ENCODE measurements at places on chromosomes 3 and 15.

DNA sequence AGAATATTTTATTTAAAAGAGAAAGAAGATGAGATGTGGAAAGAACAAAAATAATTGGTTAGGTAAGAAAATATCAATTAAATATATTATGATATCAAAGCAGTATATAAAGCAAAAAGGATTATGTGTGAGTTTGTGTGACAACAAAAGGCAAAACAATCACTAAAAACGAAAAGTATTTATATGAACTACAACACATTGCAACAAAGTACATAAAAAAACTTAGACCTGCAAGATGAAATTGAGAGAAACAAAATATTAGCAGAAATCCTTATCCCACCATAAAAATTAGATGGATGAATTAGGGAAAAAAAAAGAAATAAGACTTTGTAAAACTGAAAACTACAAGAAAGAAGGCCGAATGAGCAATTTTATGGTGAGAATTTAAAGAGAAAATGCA, 27.3 kb upstream of the IGF1R start:
- no peak for DNase-seq

GRCh38 chr3:150114873-150115540, 144.3 kb upstream of the PFN2 start:
- peak; percentile 81 for DNase-seq

GRCh38 chr3:127860211-127860696, 37.9 kb upstream of the MGLL start:
- no peak for DNase-seq

DNA sequence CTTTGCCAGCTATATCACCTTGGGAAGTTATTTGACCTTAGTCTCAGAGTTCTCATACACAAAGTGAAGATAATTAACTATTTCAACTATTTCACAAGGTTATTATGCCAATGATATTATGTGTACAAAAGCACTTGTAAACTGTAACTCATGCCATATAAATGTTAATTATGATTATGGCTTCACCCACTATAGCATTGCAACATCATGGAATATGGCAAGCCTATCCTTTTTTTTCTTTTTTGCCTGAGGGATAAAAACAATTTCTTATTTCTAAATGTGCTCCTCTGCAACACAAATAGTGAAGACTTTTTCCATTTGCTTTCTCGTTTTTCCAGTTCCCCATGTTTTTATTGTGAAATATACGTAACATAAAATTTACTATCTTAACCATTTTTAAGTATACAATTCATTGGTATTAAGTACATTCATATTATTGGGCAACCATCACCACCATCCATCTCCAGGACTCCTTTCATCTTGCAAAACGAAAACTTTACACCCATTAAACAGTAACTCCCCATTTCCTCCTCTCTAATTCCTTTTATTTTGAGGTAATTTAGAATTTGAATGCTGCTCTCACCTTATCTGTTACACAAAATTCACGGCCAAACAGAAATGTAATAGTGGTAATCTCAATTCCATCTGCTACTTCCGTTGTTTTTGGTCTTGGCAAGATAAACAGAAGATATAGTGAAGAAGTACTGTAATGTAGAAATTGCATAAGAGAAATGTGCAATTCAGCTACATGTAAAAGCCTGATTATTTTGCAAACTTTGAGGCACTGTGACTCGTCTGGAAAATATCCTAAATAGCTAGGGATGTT, 46.3 kb downstream of the NANOGP8 start:
- DNase-seq, result peak; percentile 20

- no peak for DNase-seq
Measured at GRCh38 chr15:101225658-101226057, 26.2 kb downstream of the CHSY1 start.

- DNase-seq, result peak; percentile 35
Measured at GRCh38 chr3:168467115-168467714, 371.5 kb upstream of the GOLIM4 start.

- DNase-seq, result no peak
Measured at GRCh38 chr15:41690636-41691035, 30.4 kb downstream of the MGA start.

- DNase-seq, result no peak
Measured at GRCh38 chr3:16888356-16888755, 3.6 kb downstream of the PLCL2 start.

GRCh38 chr3:64318668-64319271, 93.5 kb upstream of the PRICKLE2 start:
- DNase-seq, result no peak

DNA sequence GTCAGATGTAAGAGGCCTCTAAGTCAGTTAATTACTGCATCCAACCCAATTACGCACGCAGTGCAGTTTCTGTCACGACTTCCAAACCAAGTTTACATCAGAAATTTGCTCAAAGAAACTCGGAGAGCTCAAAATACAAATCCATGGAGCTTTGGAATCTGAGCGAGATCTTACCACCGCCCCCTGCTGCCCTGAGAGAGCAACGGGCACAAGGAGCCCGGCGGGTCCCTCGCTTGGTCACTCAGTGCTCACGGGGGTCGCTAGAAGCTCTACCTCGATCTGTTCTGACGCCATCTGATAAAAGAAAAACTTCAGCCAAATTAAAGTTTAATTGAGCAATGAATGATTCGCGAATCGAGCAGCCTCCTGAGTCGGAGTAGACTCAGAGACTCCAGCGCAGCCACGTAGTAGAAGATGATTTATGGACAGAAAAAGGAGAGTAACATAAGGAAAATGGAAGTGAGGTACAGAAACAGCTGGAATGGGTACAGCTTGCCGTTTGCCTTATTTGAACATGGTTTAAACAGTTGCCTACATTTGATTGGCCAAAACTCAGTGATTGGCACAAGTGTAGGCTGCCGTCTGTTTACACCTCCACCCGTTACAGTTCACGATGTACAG, 232.7 kb upstream of the ATP10A start:
- DNase-seq, result no peak

DNA sequence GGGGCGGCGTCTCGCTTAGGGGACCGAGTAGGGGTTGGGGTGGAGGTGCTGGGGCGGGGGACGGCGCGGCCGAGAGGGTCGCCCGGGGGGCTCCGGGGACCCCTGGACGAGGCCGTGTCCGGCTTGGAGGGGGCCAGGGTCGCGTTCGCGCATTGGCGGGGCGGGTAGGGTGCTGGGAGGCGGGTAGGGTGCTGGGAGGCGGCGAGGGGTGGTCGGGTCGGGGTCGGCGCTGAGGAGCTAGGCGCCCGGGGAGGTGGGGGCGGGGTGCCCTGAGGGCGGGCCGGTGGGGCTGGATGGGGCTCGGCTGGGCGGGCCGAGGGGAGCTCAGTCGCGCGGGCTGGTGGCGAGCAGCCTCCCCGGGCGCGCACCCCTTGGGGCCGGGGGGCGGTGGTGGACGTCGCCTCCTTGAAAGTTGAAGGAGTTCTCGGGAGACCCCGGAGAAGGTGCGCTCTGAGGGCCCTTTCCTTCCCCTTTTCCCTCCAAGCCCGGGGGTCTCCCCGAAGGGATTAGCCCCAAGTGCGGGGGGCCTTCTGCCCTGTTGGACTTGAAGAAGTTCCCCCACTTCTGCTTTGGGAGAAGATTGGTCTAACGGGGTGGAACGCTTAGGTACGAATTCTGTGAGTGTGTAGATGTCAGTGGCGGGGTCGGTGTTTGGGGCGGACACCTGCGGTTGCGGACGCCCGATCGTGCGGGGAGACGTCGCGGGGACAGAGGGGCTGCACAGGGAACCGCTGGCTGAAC, 543 bp downstream of the MEF2A start:
- DNase-seq, result peak; percentile 17

DNA sequence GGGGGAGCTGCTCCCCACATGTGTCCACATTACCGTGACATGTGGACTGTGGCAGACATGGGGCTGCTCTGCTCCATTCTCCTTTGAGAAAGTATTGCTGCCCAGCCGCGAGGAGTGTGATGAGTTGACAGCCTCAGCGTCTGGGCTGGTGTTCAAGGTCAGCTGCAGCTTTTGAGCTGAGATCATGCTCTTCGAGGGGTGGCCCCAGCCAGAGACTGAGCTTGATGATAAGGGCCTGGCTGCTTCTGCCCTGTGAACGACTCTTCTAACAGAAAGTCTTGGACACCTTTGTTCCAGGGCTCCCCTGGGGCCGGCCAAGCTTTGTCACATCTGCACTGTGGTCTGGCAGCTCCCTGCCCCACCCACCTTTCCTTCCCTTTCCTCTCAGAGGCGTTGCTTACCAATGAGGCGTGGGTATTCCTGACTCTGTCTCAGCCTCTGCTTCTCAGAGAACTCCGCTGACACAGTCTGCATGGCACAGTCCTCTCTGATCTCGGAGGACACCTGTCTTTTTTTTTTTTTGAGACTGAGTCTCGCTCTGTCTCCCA, 86.6 kb downstream of the CHRD start:
- DNase-seq, result no peak

GRCh38 chr3:104536715-104537114, 830.0 kb upstream of the ALCAM start:
- no peak for DNase-seq

DNA sequence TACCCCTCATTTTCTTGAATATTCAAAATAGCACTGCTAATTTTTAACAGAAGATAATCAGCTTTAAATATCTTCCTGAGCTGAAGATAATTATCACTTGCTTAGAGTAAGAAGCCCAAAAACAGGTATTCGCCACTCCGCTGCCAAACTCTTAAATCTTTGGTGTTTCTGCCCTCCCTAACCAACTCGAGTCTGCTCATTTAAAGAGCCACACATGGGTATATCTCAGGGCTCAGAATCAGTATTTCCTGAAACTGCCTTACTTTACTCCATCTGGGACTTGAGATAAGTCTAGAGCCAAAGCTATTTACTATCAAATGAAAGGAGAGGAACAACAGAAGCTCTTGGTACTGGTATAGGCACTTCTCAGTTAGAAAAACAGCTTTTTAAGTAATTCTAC, 10.8 kb downstream of the PDCD10 start:
- no peak for DNase-seq

DNA sequence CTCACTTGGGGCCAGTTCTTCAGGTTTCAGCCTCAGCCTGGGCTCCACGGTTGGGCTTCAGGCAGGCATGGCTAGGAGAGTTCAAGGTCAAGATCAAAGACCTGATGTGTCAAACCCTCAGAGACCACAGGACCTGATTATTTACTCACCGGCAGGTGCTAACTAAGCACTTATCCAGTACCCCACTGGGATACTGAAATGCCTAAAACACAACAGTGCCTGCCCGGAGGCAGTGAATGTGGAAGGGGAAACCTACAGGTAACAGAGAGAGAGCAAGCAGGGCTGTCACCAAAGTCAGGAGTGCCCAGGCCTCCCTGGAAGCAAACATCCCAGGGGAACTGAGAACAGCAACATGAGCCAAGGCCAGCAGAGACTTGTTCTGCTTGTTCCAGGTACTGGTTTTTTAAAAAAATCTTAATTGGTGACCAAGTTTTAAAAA, 6.7 kb downstream of the IDH2 start:
- DNase-seq, result no peak

GRCh38 chr3:34218706-34219385, 420.4 kb downstream of the PDCD6IP start:
- DNase-seq, result no peak

DNA sequence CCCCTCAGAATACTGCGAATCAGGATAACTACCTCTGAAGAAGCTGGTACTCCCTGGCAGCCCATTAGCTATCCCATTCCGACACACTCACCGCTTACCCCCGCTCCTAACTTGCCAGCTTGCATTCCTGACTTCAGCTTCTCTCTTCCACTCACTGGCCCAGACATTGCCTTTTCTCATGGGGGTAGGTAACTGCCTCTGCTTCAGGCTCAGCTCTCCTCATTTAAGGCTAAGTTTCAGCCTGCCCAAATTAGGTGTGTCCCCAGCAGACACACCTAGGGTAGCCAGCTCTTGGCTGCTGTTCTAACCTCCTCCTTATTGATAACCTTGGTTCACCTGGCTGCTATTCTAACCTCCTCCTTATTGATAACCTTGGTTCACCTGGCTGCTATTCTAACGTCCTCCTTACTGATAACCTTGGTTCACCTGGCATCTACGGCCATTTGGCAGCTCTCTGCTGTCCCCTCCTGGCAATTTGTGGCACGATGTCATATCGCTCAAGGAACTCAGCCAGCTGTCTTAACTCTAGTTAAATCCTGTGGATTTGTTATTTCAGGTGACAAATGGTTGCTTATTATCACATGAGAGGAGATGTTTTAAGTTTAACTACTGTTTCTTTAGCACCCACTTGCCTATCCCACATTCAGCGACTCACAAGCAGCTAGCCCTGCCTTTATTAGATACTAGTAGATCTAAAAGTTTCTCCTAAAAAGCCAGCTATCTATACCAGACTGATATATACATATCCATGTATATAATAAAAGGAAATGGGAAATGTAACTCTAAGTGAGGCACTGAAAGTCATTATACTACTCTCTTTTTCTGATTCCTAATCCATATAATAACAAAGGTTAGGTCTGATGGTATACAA, 106.5 kb upstream of the ACP3 start:
- peak; percentile 18 for DNase-seq

- DNase-seq, result no peak
Measured at GRCh38 chr3:126442094-126442855, 33.4 kb downstream of the ZXDC start.

DNA sequence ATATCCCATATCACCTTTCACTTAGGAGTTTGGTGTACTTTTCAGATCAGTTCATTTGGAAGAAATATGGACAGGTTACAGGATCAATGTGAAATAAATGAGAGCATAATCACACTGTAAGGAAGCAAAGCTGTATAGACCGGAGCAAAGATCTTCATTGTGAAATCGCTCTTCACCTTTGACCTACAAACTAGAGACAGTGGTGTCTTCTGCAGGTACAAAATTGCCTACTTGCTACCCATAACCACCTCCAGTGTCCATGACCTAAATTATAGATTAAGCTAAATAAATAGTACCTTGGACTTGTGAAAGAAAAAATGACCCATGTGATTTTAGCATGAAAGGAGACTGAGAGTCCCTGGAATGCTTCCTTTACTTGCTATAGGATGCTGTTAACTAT, 379.5 kb upstream of the SUCLG2 start:
- DNase-seq, result no peak

DNA sequence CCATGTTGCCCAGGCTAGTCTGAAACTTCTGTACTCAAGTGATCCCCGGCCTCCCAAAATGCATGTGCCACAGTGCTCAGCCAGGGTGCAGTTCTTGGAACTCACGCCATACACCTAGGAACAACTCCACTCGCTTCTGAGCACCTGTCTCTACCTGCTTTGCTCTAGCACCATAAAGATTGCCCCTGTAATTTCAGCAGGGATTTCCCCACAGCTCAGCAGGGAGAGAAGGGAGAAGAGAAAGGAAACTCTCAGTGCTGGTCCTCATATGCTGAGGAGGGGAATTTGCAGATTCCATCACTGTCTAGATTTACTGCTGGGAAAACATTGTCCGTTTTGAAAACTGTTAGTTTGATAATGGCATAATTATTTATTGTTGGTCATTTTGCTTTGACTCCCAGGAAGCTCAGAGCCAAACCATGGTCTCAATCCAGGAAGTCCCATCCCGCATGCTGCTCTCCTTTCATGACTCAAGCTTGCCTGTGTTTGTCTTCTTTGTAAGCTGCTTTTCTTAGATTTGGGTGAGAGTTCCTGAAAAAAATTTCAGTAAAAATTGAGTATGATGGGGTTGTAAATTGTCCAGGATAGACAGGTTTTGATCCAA, 24.2 kb downstream of the TRIM71 start:
- DNase-seq, result peak; percentile 32

GRCh38 chr3:83498361-83499016, 1460.3 kb upstream of the CADM2 start:
- DNase-seq, result no peak

GRCh38 chr3:32226875-32227500, 11.5 kb upstream of the CMTM8 start:
- peak; percentile 62 for DNase-seq

All from M059J (cell line).